ENCODE measurements at places on chromosomes 7 and 10.
A peak's percentile ranks its signal among the peaks of the same experiment; 100 is the strongest.

DNA sequence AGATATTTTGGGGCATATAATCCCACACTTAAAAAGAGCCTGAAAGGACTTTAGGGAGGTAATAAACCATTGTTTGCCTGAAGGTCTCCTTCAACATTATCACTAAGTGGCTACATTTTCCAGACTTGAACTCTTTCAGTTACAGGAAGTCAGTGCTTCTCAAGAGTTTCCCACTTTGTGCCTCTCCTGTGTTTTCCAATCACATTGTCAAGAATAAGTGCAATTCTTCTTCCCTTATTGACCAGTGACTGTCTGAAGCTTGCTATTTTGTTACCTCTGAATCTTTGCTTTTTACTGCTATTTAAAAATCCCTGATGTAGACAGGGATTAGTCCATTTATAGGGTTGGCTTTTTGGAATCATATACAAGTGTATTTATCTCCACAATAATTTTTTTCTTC lies 346.7 kb upstream of the ANKRD30A start:
- DNase-seq, result no peak
- H3K27ac ChIP-seq, result no peak overlapping the region
- peaks cover 3% of the 10 kb centered on the region for H3K27me3 ChIP-seq
- no peaks in the 10 kb centered on the region for H3K4me1 ChIP-seq
- H3K4me3 ChIP-seq, result no peak overlapping the region

GRCh38 chr10:1043532-1043995 lies 5.4 kb downstream of the IDI1 start:
- peak overlapping the region; percentile 90 for H3K4me3 ChIP-seq
- peaks cover 37% of the 10 kb centered on the region for H3K36me3 ChIP-seq
- peak overlapping the region; percentile 94 for H3K27ac ChIP-seq
- peaks cover 43% of the 10 kb centered on the region for H3K4me1 ChIP-seq

- H3K27ac ChIP-seq, result no peak overlapping the region
- H3K4me1 ChIP-seq, result no peaks in the 10 kb centered on the region
- no peak overlapping the region for H3K4me3 ChIP-seq
Observed at GRCh38 chr7:126838194-126838593, 414.5 kb downstream of the GRM8 start.

GRCh38 chr7:77427996-77428603 lies 12.0 kb upstream of the GSAP start:
- peaks cover 41% of the 10 kb centered on the region for H3K4me1 ChIP-seq
- H3K36me3 ChIP-seq, result no peaks in the 10 kb centered on the region
- H3K27ac ChIP-seq, result peak overlapping the region; percentile 99
- no peak for DNase-seq
- peak overlapping the region; percentile 95 for H3K4me3 ChIP-seq
- no peaks in the 10 kb centered on the region for H3K27me3 ChIP-seq

DNA sequence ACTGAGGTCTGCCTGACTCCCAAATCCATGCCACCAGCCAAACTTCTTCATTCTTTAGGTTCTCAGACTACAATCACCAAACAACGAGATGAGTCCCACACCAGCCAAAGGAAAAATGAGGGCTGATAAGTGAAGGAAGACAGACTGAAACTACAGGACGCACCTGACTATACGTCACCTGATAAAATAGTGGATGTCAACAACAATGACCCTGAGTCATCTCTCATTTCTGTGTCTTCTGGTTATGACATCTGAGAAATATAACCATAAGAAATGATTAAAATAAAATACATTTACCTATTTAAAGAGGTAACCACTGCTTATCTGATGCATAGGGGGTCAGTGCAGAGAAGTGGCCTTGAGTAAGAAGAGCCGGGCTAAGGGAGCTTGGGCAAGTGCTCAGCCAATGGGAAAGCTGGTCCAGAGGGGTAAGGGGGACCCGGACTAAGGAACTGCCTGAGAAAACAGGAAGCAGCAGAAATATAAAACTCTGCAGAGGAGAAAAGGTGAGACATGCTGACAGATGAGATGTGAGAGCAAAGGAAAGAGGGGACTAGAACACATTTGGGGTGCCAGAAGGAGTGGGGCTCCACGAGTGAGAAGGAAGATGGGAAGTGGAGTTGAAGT lies 51.8 kb downstream of the HIPK2 start:
- peaks cover 12% of the 10 kb centered on the region for H3K36me3 ChIP-seq
- H3K27me3 ChIP-seq, result no peaks in the 10 kb centered on the region
- H3K4me3 ChIP-seq, result peak overlapping the region; percentile 91
- DNase-seq, result no peak
- peaks cover 52% of the 10 kb centered on the region for H3K4me1 ChIP-seq

DNA sequence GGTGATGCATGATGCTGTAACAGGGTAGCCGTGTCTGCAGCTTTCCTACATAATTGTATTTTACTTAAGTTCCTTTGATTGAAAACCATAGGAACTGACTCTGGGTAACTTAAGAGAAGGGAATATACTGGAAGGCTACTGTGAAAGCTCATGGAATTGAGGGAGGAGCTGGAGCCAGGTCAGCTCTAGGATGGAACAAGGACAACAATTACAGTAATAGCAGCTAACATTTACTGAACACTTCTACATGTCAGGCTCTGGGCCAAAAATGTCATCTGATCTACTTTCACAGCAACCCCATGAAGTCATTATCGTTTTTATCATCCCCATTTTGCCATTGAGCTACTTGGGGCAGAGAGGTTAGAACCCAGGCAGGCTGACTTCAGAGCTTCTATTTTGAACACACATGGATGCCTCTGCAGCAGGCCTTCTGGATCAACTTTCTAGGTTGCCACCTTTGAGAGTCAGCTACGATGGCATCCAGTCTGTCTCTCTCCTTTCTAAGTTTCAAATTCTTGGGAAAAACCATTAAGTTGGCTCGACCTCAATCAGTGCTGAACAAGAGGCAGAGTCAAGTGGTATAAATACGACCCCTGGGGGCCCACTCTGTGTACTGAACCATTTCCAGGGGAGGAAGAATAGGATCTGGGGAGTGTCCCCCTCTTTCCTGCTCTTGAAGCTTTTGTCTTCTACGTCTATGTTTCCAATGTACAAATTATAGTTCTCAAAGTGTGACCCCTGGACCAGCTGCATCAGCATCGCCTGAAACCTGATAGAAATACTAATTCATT lies 272.3 kb upstream of the PLPP4 start:
- DNase-seq, result no peak
- H3K27ac ChIP-seq, result no peak overlapping the region
- H3K36me3 ChIP-seq, result no peaks in the 10 kb centered on the region
- H3K27me3 ChIP-seq, result peaks cover 10% of the 10 kb centered on the region
- no peak overlapping the region for H3K4me3 ChIP-seq
